Mucosa of descending colon (tissue), 3 donors: ENCODE measurements at places on chromosomes 11 and 22. TPM values are rescaled to one million over a fixed set of nuclear protein-coding genes. Genes with fewer than 3 reads are reported as not detected.

- DNase-seq = no peak
These were observed 395.9 kb upstream of the CADM1 start for GRCh38 chr11:115900111-115900510.

DNA sequence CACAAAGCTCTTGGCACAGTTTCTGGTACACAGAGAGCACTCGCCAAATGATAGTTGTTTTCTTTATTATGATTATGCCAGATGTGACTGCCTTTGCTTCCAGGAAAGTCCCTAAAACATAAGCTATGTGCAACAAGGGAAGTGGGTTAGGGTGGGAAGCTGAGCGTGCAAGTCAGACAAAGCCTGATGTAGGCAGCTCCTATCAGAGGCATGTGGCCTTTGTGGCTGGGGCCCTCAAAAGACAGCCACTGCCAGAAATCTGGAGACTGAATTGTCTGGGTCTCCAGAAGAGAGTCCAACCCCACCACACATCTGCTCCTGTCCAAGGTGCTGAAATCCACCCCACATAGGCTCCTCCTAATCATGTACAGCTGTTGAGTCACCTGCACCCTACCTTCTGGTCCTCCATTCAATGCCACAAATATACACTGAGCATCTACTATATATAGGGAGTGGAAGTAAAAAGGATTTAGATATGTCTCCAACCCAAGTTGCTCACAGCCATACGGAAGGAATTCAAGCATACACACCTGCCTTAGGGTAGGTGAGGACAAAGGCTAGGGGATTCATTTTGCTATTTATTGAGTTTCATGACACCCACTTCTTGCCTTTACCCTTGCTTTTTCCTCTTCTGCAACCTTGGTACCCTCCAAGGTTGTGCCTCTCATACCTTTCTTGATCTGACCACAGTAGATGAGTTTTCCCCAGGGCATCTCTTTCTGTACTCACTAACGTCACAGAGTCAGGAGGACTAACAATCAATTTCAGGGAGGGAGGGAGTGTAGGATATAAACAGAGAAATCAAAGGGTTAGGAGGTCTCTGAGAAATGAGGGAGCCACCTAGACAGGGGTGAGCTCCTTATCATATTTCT, 12.4 kb downstream of the SEC14L3 start:
- DNase-seq = no peak

- DNase-seq = no peak
These were observed 773.4 kb upstream of the RAG2 start for GRCh38 chr11:37371346-37371970.

GRCh38 chr11:81246941-81247340, 1486.7 kb downstream of the FAM181B start:
- DNase-seq = no peak

- DNase-seq = no peak
These were observed 8.3 kb downstream of the OSBPL5 start for GRCh38 chr11:3156661-3157311.

DNA sequence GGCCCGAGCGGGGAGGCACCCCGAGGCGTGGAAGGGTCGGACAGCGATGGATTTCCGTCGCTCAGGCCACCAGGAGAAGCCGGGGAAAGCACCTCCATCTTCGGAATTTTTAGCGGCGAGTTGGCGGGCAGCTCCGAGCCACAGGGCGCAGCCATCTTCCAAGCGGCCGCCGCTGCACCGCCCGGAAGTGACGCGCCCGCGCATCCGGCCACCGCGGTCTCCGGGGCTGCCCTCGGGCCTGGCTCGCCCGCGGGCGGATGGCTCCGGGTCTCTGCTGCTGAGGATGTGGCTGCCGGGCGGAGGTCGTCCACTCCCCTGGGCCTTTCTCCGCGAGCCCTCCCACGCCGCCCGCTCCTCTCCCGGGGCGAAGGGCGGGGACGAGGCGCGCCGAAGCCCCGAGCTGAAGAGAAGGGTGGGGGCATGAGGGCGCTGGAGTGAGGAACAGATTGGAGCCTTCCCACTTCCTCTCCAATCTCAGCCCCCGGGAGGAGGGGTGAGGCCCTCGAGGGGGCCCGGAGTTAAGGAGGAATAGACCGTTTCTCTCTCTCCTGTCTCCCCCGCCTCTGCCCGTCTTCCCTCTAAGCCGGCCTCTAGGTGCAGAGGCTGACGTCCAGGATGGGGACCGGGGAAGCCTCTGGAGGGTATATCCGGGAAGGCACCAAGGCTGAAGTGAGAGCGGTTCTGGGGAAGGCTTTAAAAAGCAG, at the start of gene MSANTD2:
Gene MSANTD2, minus strand, starts transcription at position 181 of the 704 bp plus-strand sequence. Its CDS starts 26 bp downstream, at position 155.
- DNase-seq = peak; percentile 89

GRCh38 chr11:134158023-134158422, 65.7 kb downstream of the NCAPD3 start:
- DNase-seq = no peak

DNA sequence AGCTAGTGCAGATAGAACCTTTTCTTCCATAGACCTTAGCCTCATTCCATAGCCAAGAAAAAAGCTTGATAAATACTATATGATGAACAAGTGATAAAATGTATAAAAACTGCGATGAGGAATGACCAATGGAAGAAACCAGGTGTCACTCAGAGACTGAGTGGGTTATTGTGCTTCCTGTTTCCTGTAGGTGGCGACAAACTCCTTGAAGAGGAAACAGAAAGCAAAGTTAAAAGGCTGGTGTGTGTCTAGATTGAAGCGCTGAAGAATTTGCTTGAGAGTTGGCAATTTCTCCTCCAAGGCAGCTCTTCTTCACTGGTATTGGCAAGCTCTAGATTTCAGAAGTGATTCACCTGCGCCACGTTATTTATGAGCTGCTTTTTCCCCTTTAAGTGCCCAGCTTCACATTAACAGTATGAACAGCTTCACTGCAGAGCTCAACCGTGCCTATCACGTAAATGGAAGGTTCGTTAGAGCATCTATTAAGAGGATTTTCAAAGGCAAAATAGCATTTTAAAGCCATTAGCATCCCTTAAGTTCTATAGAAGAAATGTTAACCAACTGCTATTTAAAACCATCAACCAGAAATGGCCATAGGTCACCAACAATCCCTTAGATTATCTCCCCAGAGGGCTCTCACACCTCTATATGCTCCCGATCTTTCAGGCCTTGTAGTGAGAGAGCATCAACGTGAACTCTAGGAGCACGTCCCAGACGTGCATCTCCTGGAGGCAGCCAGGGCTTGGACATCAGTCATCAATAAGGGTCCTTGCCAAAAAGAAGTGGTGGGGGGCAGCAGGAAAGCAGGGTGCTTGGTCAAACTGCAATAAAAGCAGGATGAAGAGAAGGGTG, 179.4 kb downstream of the CADM1 start:
- peak; percentile 50 for DNase-seq

- peak; percentile 47 for DNase-seq
These were observed 2.5 kb downstream of the GNG3 start for GRCh38 chr11:62710001-62710345.

GRCh38 chr22:44728761-44729324, 23.5 kb upstream of the ARHGAP8 start:
- no peak for DNase-seq

DNA sequence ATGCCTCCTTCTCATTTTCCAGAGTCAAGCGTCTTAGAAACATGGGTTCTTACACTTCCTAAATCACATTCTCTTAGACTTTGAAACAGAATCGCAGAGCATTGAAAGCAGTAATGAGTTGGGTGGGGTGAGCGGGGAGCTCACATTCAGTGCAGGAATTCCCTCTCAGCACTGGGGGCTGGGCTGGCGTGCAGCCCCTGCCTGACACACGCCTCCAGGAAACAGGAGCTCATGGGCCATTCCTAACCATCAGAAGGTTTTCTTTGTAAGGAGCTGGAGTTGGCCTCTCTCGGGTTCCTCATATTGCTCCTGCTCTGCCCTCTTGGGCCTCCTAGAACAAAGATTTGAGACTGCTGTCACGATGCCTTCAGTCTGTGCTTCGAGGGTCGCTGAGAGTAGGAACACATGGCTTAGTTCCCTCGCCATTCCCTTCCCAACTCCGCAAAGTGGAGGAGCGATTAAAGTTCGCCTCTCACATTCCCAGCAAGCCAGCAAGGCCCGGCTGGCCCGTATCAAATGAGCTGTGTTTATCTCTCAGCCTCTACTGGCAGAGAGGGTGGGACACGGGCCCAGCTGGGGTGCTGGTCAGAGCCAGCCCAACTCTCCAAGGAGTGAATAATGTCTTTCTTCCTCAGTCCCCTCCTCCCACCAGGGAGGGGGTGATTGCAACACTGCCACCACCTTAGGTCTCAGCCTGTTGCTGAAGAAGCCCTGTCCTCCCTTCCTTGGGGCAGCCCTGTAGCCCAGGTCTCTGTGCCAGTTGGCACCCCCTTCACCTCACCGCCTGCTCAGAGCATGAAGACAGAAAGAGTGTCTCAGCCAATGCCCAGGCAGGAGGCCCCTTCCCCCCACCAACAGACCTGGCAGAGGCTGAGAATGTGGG, 10.4 kb downstream of the CHRDL2 start:
- DNase-seq = peak; percentile 55

DNA sequence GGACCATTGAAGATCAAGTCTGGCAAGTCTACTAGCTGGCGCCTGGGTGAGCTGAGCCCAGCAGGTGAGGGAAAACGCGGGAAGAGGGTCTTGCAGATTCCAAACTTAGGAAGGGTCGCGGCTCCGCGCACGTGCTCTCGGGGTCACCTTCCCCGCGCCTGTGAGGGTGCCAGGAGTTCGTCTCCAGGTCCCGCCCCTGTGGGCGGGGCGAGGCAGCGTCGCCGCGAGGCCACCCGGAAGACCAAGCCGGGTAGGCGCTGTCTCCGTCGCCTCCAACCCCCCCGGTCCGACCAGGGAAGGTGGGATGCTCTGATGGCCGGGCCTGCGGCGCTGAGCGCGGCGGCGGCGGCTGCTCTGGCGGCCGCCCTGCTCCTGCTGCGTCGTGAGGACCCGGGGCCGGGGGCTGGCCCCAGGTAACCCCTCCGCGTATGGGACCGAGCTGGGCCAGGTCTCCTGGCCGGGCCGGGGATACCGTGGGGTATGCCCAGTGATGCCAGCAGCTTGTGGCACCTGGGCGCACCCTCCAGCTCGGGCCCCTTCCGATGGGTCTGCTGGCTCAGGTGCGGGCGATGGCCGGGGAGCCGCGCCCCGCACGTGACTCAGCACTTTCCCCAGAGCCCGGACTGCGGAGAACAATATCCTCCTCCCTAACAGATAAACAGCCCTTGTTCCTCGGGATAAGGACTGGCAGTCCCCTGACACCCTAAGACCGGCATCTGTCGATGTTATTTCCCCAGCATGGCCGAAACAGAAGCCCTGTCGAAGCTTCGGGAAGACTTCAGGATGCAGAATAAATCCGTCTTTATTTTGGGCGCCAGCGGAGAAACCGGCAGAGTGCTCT, at the start of gene HTATIP2:
Gene HTATIP2, plus strand, starts transcription at position 215 of the 841 bp plus-strand sequence. Its CDS starts 524 bp downstream, at position 739.
- peak; percentile 91 for DNase-seq

DNA sequence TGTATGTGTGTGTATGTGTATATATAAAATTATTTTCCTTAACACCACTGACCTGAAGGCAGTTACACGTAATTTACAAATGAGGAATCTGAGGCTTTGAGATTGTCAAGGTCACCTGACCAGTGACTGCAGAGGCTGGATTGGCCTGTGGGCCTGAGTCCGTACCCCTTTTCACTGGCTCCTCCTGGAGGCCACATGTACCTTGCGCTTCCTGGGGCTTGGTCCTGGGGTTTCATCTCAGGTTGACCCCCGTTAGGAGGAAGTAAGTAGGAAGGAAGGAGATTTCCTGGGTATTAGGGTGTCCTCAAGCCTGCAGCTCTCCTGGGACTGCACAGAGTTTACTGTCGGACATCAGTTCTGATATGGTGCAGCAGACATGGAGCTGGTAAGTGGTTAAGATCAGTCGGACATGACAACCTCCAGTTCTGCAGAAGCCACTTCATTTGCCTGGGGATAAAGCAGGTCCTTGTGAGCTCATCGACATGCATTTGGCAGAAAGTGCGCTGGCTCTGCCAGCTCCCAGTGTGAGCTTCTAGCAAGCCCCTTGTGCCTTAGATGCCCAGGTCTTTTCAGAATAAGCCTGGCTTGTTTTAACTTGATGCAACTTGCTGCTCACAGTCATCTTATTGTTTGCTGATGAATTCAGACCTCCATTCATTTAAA, 36.6 kb downstream of the ST3GAL4 start:
- no peak for DNase-seq

- no peak for DNase-seq
These were observed 31.9 kb upstream of the MUC5AC start for GRCh38 chr11:1125803-1126202.

GRCh38 chr11:24312464-24313238, 184.2 kb upstream of the LUZP2 start:
- DNase-seq = no peak

GRCh38 chr22:45235851-45236342, 4.8 kb downstream of the KIAA0930 start:
- no peak for DNase-seq

DNA sequence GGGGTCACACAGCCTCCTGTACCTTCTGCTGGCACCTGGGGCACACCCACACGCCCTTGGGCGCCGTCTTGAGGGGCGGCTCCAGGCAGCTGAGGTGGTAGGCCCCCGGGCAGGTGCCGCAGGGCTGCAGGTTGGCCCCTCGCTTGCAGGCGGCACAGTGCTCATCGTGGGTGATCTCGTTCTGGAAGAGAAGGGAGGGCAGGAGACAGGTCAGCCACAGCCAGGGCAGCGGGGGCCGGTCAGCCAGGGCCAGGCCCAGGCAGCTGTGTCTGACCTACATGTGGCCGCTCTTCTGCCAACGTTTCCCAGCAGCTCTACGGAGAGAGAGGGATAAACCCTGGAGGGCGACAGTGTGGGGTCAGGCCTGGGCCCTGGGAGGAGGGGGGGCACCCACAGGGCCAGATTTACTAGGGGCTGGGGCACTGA, 121.9 kb downstream of the PHF21B start:
- DNase-seq = no peak

- DNase-seq = no peak
These were observed 24.1 kb upstream of the APOA1 start for GRCh38 chr11:116861539-116861938.

The ACRV1 gene
- total RNA-seq = not detected

The GGTLC2 gene
- not detected for total RNA-seq

The UCP2 gene
- total RNA-seq = 39.9 TPM

The CSRP3 gene
- total RNA-seq = not detected

The RRP7A gene
- total RNA-seq = 37.0 TPM

The CLCF1 gene
- total RNA-seq = 2.2 TPM

The CARD10 gene
- total RNA-seq = 60.5 TPM

The DRD4 gene
- 1.2 TPM for total RNA-seq

The IFITM1 gene
- total RNA-seq = 182 TPM
